Activated naive CD4-positive, alpha-beta T cell treated with anti-CD3 and anti-CD28 coated beads, Interleukin-2, amount 50 U/mL, for 72 hours (primary cell): ENCODE measurements at places on chromosomes 16 and 17.

- DNase-seq: no peak
Observed at GRCh38 chr17:63249256-63250004, 196.7 kb downstream of the CYB561 start.

- no peak for DNase-seq
Observed at GRCh38 chr17:36983618-36984017, 34.9 kb downstream of the AATF start.

DNA sequence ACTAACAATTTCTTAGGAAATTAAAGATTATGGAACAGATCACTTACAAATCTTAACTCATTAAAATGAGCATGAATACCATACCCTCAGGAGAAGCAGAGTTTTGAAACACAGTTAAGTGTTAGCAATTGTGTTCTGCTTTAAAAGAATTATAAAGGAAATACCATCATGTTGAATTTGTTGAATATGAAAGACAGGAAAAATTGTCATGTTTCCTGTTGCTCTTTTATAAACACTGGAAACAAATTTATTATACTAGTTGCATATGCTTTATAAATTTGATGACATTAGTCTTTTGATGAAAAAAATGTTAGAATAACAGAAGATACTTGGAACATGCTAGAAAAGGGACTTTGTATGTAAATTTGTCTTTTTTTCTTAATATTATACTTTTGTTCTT lies 59.7 kb downstream of the VMP1 start:
- no peak for DNase-seq

DNA sequence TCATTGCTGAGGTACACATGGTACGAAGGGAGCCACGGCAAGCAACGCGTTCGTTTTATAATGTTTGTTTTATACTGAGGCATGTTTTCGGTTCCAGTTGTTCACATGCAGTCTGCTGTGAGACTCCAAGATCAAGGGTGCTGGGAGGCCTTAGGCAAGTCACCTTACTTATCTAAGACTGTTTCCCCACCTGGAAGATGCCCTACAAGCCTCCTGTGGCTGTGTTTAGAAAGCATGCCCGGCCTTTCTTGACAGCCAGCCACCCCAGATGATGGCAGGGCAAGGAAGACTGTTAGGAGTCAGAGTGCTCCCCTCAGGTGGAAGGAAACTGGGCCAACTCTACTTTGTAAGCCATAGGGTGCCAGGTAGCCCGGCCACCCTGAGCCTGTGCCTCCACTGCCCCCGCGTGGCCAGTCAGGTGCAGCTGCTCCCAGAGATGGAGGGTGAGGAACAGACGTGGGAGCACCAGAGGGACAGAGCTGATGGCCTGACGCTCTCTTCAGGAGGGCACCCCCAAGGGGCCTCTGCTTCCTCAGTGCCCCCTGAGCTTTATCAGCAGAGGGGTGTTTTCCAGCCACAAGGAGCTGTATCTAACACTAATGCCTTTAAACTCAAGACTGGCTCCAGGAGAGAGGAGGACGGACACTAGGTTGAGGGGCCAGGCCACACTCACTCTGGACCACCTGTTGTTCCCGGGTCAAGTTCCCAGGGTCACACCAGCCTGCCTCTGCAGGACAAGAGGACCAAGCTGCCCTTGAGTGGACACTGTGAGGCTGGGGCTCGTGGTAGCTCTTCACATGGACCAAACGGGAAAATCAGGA lies 5.4 kb downstream of the NAT9 start:
- no peak for DNase-seq

- DNase-seq: no peak
Observed at GRCh38 chr17:38543403-38544174, 62.2 kb downstream of the SRCIN1 start.

DNA sequence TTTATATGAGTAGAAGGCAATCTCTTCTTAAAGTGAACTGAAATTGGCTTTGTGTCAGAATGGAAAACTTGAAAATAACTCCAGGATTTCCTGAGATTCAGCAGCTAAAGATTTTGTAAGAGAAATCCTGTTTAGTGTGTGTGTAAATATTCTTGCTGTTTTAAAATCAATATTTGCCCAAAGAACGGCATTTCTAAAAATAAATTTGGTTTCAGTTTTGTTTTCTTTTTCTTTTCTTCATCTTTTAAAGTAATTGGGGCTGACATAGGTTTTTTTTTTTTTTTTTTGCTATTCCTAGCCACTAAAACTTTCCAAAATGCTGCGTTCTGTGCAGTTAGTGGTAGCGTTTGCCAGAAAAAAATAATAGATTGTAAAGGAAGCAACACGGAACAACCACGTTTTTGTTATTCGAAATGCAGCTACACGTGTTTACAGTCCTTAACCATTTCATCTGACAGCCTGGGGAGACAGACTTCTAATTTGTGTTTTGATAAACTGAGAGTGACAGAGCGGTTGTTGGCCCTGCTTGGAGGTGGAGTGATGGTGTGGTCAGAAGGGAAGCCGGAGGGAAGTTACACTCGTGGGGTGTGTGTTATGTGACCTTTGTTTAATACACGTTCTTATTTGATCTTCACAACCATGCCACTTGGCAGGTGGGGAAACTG lies 21.6 kb upstream of the SMPD3 start:
- no peak for DNase-seq

DNA sequence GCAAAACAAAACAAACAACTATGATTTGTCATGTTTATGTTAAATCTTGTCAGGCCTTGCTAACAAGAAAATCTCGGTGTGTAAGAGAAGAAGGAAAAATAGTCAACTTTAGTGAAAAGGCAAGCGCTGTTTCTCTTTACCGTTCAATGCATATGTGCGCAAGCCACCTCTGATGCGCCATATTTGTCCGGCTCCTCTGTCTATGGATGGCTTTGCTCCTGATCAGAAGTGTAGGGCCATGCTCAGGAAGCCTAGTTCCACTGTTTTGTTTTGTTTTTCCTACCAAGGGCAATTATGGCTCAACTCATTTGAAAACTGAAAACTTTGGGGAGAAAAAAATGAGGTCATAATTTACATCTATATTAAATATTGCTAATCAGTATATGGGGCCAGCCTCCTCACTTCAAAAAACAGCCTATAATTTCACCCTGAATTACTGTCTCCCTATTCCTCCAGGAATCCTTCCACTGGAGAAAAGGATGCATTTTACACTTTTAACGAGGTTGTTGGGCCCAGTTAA lies 4.5 kb downstream of the MAF start:
- DNase-seq: no peak

GRCh38 chr16:9258423-9259051 lies 167.1 kb downstream of the HAPSTR1 start:
- DNase-seq: peak; percentile 22

GRCh38 chr17:8557176-8557806 lies 73.2 kb downstream of the MYH10 start:
- no peak for DNase-seq

GRCh38 chr17:5769593-5770354 lies 185.5 kb upstream of the NLRP1 start:
- DNase-seq: no peak

DNA sequence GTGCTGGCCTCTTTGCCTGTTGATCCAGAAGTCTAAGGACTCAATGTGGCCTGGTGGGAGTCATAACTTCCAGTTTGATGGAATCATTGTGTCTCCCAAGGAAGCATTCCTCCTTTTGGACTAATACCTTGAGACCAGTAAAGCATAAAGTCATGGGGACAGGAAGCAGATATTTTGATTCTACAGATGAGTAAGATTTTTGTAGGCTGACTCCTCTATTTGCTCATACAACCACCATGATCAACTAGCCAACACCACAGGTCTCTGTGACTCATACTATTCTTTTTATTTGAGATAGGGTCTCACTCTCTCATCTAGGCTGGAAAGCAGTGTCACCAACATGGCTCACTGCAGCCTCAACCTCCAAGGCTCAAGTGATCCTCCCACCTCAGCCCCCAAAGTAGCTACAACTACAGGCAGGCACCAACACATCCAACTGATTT lies 6.2 kb downstream of the MT2A start:
- DNase-seq: no peak

DNA sequence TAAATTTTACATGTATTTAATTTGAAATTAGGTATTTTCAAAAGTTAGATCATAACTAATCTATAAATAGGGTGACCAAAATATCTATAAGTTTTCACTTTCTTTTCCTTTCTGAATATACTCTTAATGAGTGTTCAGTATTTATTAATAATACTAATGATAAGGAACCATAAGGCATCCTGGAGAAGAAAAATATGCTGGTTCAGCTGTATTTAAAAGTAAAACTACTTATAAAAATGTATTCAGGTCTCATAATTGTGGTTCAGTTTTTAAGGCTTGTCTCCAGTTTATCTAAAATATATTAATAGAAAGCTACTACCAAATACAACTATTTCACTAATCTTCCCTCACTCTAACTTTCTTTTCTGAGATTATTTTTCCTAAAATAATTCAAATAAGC lies 67.3 kb downstream of the HELZ start:
- DNase-seq: no peak
